Suprapubic skin (tissue), 4 donors: ENCODE measurements at places on chromosomes 12 and 14.

- DNase-seq, result no peak
Measured at GRCh38 chr12:117466677-117467362, 105.4 kb upstream of the NOS1 start.

DNA sequence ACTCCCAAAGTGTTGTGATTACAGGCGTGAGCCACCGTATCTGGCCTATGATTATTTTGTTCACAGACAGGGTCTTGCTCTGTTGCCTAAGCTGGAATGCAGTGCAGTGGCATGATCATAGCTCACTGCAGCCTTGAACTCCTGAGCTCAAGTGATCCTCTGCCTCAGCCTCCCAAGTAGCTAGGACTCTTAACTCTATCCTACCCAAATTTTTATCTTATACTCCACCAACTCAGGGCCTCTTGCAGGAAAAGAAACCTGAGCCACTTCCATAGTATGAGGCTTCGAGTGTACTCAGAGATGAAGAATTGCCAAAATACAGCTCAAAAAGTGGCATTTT, 828 bp downstream of the MMAB start:
- DNase-seq, result no peak

DNA sequence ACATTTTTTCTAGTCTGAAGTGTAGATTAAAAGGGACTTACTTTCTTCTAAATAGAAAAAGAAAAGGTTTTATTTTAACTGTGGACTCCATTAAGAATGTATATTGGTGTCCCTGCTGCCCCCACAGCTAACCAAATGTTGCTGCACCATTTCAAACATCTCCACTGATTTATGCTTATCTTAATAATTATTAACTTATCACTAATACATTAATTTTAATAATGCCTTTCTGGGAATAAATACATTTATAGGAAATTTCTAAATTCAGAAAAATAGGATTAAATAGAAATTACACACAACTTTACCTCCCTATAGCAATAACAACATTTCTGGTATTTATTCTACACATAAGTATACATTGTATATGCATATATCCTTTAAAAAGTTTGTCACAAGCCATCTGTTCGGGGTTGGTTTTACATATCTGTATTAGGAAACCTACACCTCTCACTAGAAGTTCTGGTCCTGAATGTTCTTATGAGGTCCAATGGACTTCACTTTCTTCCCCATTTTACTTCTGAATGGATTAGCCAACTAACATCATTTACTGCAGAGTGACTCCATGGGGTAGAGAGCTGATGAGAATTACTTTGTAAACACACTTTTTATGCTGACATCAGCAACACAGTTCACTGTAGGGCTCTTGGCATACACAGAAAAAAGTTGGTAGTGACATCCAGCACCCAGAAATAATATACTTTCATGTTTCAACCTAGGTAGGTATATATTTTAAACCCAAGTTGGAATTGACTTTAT, 9.4 kb upstream of the SELPLG start:
- DNase-seq, result no peak

DNA sequence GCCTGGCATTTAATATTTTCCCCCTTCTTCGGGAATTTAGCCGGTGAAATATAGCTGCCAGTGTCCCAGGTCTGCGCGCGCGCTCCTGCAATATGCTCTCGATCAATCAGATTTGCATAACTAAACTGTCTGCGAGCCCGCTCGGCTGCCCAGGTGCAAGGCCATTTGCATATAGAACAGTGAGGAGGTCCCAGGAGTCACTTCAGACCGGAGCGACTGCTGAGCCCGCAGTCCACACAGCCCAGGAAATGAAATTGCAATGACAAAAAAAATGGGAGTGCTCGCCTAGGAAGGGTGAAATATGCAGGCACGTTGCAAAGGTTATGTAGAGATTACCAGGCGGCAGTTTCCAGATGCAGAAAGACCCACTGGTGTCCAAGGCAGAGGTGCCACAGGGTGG, 228.5 kb downstream of the VRK1 start:
- no peak for DNase-seq

GRCh38 chr12:93831374-93831773, 154.2 kb downstream of the CRADD start:
- no peak for DNase-seq

DNA sequence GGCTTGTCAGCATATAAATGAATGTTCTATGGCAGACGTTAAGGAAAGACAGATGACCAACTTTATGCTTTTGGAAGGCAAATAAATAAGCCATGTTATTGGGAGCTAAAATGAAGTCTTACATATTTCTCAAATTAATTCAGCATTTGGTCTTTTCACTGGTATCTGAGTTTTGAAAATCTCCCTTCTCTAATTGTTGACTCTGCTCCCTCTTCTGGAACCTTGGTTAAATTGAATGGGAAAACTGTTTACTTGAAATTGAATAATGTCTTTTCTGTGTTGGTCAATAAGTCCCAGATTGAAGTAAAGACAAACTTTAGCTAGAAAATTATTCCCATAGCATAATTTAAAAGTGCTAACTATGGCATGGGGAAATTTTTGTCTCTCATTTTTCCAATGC, 38.7 kb downstream of the LGR5 start:
- DNase-seq, result no peak

DNA sequence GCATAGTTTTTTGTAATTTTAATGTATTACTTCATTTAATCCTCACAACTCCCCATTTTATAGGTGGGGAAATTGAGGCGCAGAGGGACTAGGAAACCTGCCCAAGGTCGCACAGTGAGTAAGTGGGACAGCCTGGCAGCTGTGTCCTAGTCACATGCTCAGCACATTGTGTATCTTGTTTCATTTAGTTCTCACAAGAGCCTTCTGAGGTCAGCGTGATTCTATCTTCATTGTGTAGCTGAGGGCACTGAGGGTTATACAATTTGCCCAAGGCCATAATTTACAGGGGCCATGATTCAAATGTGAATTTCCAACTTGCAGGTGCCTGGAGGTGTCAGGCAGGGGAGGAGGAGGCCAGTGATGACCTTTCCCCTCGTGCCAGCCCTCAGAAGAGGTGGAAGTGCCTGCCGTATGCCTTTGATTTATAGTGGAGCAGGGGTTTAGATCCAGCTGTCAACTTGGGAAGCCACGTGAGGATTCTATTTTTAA, 30.3 kb upstream of the SMOC1 start:
- DNase-seq, result no peak

- DNase-seq, result no peak
Measured at GRCh38 chr12:52929538-52929937, 19.4 kb upstream of the KRT18 start.

GRCh38 chr12:123067654-123068053, 83.2 kb downstream of the PITPNM2 start:
- DNase-seq, result no peak

GRCh38 chr12:84919271-84919670, 6.7 kb upstream of the SLC6A15 start:
- DNase-seq, result no peak
